ENCODE measurements at places on chromosomes 11 and 22.
A peak's percentile ranks its signal among the peaks of the same experiment; 100 is the strongest.

DNA sequence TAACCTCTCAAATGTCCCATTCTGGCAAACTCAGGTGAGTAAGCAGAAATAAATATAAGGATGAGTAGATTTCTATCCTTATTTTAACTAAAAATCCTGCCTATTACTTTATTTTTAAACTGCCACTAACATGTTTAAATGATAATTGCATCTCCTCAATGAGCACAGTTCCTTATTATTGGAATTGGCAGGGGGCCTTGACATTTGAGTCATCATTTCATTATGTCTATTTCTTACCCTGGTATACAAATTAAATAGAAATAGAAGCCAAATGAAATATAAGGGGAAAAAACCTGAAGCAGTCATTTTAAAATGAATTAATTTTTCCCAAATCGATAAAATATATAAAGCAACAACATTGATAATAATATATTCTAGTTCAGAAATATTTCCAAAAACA is 81.2 kb downstream of the GUCY1A2 start:
- DNase-seq: no peak

GRCh38 chr22:35736701-35737100 is 19.0 kb downstream of the APOL5 start:
- DNase-seq: no peak

- no peak for DNase-seq
Observed at GRCh38 chr11:27520226-27520625, 13.7 kb upstream of the LIN7C start.

GRCh38 chr11:108097179-108097578 is 24.2 kb upstream of the ACAT1 start:
- DNase-seq: no peak

GRCh38 chr11:72673943-72674828 is at the start of gene PDE2A:
TSS of gene PDE2A (minus strand) at chr11:72674422. CDS start at chr11:72674207, 215 bp downstream.
- DNase-seq: no peak

DNA sequence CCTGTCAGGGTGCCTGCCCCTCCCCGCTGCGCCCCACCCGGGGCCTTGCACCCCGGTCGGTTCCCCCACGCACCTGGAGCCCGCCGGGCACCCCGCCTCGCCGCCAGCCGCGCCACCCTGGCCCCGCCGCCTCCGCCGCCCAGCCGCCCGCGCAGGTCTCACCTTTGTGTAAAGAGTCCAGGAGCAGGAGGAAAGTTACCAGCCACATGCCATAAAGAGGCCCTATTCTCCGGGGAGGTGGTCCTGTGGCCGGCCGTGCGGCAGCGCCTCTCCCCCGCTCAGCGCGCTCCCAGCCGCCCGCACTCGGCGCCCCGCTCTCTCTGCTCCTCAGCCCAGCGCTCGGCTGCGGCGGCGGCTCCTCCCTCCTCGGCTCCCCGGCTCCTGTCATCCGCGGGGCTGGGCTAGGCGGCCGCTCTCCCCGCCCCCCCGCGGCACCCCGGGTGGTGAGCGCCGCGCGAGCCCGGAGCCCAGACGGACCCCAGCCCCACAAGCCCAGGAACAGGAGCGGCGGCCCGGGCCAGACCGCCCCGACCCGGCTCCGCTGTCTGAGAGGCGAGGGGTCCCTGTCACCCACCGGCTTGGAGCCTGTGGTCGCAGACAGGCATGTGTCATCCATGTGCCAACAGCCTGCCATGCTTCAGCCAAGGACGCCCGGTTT is at the start of gene DSCAML1:
Gene DSCAML1 (minus strand): TSS at position 345 of the 658 bp plus-strand sequence. CDS start 137 bp downstream, at position 208.
- DNase-seq: no peak

GRCh38 chr11:12377106-12377823 is at the start of gene PARVA:
TSS of gene PARVA (plus strand) at chr11:12377571. CDS start at chr11:12377648, 77 bp downstream.
- no peak for DNase-seq

- DNase-seq: no peak
Observed at GRCh38 chr11:64665411-64665821, 57.6 kb downstream of the NRXN2 start.

DNA sequence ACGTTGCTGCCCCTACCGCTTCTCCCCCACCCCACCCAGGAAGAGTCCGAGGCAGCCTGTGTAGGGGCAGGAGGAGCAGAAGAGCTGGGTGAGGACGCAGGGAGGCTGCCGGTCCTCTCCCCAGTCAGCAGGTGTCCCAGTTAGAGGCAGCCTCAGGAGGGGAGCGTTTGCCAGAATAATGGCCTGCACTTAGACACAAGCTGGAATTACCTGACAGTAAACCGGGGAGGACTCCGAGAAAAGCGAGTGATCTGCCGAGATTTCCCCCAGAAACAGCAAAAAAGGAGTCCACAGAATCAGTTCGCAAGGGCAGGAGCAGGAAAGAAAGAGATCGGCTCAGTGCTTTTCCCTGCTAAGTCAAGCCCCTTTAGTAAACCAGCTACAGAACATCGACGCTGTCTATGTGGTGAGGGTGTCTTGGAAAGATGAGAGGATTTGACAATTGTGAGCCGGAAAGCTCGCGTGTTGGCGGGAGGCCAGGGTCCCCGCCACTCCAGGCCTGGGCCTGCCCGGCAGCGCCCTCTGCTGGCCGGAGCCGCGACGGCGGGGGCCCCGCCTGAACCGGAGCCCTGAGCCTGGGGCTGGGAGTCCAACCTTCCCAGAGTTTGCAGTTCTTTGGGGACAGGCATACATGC is 17.7 kb upstream of the THRSP start:
- no peak for DNase-seq

DNA sequence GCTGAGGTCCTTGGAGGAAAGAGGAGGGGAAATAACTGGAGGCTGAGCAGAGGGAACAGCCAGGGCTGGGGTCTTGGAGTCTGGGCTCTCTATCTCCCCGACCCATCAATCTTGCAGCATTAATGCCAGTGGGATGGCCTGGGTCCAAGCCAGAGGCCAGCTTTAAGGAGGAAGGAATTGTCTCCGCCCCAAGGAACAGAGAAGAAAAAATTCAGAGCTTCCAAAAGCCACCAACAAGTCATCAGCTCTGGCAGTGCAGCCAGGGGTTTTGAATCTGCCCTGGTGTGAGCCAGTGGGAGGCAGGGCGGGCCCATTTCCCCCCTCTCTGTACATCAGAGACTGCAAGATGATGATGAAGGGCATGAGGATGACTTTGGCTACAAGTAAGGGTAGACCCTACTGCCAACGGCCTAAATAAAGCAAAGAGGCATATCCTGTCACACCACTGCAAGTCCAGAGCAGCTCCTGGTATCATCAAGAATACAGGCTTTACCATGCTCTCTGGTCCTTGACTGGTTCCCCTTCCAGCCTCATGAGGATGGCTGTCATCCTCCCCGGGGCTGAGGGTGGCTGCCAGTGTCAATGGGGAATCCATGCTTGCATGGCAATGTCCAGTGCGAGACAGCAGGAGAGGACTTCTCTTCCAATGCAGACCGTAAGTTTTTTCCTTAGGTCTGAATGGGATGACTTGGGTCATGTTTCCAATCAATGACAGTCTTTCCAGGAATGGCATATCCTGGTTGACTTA is 34.4 kb downstream of the LRRC32 start:
- DNase-seq: no peak

DNA sequence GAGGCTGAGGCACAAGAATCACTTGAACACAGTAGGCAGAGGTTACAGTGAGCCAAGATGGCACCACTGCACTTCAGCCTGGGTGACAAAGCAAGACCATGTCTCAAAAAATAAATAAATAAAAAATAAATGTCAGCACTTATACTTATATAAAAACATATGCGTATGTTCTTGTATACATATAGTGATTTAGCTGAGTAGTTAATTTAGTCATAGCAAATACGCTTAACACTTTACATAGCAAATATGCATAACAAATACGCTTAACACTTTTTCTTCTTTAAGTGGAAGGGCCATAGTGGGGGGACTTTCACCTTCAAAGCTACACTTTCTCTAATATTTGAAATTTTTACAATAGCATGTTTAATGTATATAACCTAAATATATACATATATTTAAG is 64.0 kb upstream of the CAPRIN1 start:
- no peak for DNase-seq

DNA sequence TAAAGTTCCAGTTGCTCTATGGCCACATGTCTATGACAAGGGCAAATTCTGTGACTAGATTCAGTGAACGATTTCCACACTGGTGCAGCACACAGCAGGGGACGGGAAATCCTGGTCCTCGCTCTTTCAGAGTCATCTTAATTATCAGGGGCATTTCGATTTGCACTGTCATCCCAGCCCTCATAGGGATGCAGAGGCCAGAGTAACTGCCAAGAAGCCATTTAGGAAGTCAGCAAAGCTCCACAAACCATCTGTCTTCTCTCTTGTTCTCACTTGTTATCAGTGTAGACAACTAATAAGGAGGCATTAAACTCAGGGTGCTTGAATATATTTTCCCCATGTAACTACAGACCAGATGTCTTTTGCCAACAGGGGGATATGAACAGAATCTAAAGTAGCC is 151.7 kb downstream of the STK33 start:
- DNase-seq: no peak

GRCh38 chr11:9748361-9748970 is 84.6 kb downstream of the SWAP70 start:
- DNase-seq: no peak

GRCh38 chr11:128467041-128467440 is 120.3 kb downstream of the ETS1 start:
- no peak for DNase-seq

- DNase-seq: no peak
Observed at GRCh38 chr11:13720940-13721339, 52.5 kb downstream of the FAR1 start.

- no peak for DNase-seq
Observed at GRCh38 chr11:63813563-63814382, 517 bp downstream of the SPINDOC start.

- DNase-seq: no peak
Observed at GRCh38 chr11:2582946-2583604, 116.7 kb downstream of the KCNQ1OT1 start.

GRCh38 chr22:24208012-24208749 is 26.9 kb downstream of the SUSD2 start:
- no peak for DNase-seq

- DNase-seq: peak; percentile 35
Observed at GRCh38 chr11:67468759-67469507, at the start of gene TMEM134. TSS of gene TMEM134 (minus strand) at chr11:67469251. CDS start at chr11:67469192, 59 bp downstream.

DNA sequence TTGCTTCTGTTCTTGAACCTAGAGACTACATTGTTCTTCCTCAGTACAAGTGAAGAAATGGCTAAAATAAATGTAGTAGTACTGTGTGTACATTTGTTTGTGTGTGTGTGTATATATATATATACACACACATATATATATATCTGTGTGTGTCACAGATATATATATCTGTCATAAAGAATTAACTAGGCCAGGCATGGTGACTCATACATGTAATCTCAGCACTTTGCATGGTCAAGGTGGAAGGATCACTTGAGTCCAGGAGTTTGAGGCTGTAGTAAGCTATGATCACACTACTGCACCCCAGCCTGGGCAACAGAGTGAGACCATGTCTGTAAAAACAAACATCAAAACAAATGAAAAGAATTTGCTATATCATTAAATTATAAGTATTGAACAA is 164.8 kb downstream of the DYNC2H1 start:
- DNase-seq: no peak

- DNase-seq: no peak
Observed at GRCh38 chr11:34445956-34446355, 7.2 kb downstream of the CAT start.

Measured in NCI-H1436 treated with DMSO at 0.1 percent for 48 hours (cell line).